ENCODE measurements at places on chromosomes 3 and 15.

DNA sequence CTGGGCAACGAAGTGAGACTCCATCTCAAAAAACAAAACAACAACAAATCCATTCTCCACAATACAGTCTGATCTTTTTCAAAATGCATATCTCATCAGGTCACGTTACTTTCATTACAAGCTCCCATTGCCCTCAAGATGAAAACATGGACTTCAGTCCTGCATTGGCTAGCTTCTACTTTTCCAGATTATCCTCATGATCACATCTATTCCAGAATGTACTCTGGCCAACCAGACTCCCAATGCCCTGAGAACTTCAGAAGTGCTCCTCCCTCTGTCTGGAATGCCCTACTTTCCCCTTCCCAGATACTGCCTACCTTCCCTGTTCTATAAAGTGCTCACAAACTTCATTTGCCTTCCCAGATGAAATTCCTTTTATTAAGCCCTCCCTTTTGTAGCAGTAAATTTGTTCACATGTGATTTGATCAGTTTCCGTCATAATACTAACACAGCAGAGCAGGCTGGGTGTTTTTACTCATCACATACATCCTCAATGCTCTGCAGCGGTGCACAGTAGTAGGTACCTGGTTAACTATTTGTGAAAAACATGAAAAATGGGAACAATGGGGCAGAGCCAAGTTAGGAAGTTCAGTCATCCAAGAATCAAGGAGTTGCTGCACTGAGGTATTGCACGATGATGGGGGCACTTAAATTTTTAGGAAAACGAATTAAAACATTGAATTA lies 5.3 kb downstream of the RPL22L1 start:
- no peak for DNase-seq

DNA sequence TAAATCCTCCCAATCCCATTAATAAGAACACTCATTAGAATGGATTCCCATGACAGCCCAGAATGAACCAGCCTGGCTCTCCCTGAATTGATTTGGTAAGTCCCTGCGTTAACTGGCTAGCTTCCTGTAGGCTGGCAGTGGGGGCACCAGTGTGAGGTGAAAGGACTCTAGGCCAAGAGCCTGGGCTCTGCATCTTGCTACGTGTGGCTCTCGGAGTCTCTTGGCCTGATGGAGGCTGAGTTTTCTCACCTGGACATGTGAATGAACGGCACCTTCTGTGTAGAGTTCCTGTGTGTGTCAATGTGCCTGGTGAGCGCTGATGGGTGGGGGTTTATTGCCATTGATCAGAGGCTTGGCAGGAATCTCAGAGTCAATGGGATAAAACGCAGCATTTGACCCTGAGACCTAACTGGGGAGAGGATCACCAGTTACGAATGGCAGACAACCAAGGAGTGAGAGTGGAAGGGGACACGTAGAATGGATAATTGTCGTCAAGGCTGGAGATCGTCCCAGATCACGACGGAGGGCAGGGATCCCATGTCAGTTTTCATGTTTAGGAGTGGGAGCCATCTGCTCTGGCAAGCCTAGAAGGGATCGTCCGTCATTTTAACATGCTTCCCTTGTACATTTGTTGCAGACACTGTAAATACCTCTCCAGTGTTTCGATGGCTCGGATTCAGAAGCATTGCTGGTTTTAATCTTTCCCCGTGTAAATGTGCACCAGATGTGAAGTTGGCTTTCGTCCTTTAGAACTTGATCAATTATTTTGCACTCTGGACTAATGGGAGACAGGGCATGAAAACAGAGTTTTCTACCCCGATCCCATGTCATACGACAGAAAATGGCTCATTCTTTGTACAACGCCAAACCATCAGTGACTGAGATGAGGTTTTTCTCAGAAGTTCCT lies 9.0 kb upstream of the KLF13 start:
- DNase-seq: no peak

DNA sequence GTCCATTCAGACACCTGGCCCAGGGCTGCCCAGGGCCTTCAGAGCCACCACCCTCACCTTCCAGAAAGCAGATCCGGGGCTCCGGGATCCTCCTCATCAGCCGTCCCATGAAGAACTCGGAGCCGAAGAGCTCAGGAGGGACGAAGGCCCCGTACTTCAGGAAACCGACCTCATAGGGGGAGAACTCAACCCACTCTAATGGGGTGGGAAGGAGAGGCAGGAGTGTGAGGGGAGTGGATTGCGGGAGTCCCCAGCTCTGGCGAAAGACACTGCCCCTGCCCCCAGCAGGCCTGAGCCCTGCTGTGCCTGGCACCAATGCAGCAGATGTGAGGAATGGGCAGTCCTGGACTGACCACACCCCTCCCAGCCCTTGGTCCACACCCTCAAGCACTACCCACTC lies 22.6 kb downstream of the PLA2G4D start:
- DNase-seq: no peak

GRCh38 chr3:45545476-45545875 lies 49.1 kb upstream of the LIMD1 start:
- DNase-seq: no peak

DNA sequence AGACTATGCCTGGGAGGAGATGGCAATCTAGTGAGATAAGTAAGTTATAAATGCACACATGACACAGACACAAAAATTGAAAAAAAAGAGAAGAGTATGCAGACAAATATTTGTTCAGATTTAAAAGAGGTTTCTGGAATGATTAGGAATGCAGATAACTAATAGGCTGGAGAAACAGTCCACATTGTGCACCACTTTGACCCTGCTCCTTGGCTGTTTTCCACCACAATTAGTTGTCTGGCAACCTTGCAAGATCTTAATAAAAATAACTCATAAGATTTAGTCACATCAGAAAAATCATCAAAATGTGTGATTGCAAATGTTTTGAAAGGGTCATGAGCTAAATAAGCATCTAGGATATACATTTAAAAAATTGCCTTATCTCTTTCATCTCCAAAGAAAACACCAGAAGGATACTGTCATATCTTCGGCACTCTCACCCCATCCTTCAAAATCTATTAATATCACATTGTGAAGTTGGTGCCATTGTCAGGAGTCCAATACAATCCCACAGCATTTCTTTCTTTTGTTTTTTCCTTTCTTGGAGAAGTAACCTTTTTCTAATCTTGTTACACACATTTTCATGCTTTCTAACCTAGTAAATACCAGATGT lies 153.7 kb upstream of the KCNMB2 start:
- DNase-seq: no peak

GRCh38 chr15:69798481-69799250 lies 299.1 kb downstream of the TLE3 start:
- no peak for DNase-seq

DNA sequence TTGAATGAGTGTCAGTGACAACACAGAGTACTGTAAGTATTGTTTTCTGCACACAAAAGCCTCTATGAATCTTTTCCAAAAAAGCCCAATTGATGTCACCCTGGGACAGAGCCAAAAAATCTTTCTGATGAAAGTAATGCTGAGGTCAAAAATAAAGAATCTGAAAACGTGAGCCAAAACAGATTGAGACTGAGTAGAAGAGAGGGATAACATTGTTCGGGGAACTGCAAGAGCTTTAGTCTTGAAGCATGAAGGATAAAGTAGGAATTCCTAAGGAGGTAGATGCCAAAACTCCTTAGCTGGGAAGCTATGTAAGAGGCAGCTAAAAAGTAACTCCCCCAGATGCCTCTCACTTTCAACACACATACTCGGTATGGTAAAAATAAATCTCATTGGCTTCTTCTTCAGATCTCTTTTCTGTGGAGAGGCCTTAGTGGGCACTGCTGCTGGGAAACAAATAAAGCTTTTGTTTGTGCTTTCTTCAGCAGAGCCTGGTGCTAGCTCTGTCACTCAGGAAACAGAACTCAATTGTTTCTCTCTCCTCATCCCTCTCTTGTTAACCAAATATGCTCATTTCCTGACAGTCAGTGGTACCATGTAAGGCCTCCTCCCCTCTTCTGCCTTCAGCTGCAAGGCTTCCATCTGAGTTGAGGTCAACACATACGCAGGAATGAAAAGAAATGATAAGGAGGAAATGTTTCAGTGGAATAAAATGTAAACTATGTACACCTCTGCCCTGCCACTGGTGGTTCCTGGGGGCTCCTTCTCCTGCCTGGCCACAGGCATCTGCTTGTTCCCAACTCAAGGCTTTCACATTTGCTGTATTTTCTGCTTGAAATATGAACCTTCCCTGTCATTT lies 58.1 kb downstream of the CD200 start:
- no peak for DNase-seq

- DNase-seq: no peak
Measured at GRCh38 chr3:108093616-108094015, 2.8 kb upstream of the CD47 start.

- DNase-seq: no peak
Measured at GRCh38 chr3:37489355-37489754, 315.0 kb upstream of the LRRFIP2 start.

GRCh38 chr3:16182183-16182582 lies 7.7 kb downstream of the GALNT15 start:
- DNase-seq: no peak

All from CMK (cell line).